ENCODE measurements at places on chromosomes 4 and X.

- DNase-seq = no peak
Observed at GRCh38 chr4:48960988-48961635, 25.0 kb upstream of the CWH43 start.

DNA sequence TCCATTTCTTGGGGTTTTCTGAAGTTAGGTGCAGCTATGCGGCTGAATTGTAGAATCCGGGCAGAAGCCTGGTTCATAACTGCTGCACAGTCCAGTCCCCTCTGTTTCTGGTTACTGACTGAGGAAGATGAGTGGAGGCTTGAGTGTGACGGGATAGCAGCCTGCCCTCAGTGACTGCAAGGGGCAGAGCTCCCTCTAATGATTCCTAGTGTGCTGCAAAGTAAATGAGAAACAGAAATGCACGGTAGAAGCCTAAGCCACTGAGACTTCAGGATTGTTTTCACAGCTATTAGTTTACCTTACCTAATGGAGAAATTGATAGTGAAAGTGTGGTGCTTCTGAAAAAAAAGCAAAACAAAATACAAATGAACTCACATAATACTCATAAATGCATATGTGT, 189.2 kb downstream of the GPM6A start:
- DNase-seq = no peak

DNA sequence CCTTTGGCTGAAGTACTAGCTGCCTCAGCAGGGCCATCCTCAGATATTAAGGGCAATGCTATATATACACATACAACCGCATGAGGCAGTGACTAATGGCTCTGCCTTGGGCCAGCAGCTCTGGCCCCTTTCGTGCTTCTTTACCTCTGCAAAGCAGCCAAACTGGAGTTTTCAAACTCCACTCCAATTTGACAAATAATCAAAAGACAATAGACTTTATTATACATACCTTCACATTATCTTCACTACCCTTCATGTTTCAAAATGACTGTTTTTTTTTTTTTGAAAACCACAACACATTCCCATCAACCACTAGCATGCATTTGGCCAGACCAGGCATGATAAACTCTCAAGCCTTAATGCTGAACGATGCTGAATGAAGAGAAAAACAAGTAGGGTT, 187.7 kb downstream of the ENOX2 start:
- DNase-seq = peak; percentile 33

DNA sequence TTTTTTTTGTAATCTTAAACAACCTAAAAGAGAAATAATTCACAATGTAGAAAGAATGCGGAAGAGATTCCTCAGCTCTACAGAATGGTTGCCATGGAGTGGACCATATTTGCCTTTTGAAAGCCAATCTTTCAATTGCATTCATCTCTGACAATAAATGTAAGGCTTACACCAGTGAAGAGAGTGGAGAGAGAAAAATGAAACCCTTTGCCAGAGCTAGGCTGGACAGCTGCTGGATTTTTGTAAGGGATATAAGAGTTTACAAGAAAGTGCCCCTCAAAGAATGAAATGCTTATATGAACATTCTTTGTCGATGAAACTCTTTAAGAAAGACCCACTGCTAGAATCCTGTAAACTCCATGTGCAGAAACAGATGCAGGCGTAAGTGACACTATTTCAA, 66.0 kb upstream of the FAT1 start:
- no peak for DNase-seq

- DNase-seq = no peak
Observed at GRCh38 chr4:112585977-112586736, 50.6 kb downstream of the ZGRF1 start.

DNA sequence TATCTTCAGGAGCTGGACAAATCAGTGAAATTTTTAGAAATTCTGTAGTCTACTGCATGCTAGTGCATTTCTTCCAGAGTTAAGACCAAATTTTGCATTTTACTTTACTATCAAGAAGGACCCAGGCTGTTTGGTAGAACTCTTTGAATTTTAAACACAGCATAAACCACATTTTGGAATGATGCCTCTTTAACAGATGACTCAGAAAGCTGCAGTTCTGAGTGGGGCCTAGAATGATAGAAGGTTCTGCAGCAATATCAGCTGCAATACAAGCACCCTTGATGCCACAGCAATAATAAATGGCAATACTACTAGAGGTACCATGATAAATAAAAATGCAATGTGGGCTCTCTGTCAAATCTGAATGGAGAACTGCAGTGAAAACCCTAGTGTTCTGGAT, 198.7 kb downstream of the TMA16 start:
- DNase-seq = no peak

Measured in MG63 (cell line).